ENCODE measurements at places on chromosomes 2 and 18. TPM values are rescaled to one million over a fixed set of nuclear protein-coding genes. Genes with fewer than 3 reads are reported as not detected.

DNA sequence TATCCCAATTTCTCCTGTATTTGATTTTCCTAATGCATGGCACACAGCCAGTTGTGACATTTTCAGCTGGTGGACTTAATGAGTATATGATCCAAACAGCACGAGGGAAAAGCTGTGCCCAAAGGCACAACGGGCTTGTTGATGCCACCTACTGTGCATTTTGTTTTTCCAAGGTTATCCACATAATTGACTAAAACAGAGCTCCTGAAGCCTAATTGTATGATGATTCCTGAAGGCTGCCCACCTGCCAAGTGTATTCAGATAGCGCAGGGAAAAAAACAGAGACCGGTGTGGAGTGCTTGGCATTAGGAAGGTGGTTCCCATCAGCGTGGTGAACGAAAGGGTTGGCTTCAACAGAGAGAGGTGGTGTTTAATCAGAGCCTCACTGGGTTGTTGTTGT, 14.9 kb downstream of the RBMS1 start:
- DNase-seq: no peak

- DNase-seq: no peak
These were observed 244.7 kb upstream of the MMADHC start for GRCh38 chr2:149832324-149832723.

The CRYGC gene
- total RNA-seq: not detected

DNA sequence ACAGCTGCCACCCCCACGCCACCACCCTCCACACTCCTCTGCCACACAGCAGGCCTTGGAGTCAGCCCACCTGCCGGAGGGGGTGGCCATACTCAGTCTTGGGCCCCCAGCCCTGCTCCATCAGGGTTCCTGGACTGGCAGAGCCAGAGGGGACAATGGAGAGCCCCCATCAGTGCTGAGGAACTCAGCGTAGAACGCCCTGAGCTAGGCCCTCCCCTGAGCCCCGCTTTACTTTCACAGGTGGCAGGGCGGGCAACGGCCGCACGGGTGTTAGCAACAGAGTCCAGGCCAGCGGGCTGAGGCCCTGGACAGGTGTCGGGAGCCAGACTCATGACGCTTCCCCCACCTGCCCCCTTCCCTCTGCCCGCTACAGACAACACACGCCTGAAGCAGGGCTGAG, 47.1 kb downstream of the FOSL2 start:
- DNase-seq: no peak

Measured in left colon (tissue), 2 donors.